Fibroblast of pulmonary artery (primary cell): ENCODE measurements at places on chromosomes 5 and 9.

GRCh38 chr9:5950261-5950660, 59.6 kb downstream of the MLANA start:
- no peak for DNase-seq

GRCh38 chr9:114310471-114311450, 12.1 kb upstream of the ORM1 start:
- DNase-seq, result no peak

DNA sequence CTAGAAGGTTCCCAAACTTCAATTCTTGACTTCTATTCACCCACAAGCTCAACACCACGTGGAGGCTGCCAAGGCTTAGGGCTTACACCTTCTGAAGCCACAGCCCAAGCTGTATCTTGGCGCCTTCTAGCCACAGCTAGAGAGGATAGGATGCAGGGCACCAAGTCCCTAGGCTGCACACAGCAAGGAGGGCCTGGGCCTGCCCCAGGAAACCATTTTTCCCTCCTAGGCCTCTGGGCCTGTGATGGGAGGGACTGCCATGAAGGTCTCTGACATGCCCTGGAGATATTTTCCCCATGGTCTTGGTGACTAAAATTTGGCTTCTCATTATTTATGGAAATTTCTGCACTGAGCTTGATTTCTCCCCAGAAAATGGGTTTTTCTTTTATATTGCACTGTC, 112.5 kb downstream of the CPLANE1 start:
- no peak for DNase-seq

GRCh38 chr9:20990867-20991266, 40.6 kb downstream of the HACD4 start:
- no peak for DNase-seq

- no peak for DNase-seq
Observed at GRCh38 chr9:86445671-86446070, 91.5 kb upstream of the TUT7 start.

DNA sequence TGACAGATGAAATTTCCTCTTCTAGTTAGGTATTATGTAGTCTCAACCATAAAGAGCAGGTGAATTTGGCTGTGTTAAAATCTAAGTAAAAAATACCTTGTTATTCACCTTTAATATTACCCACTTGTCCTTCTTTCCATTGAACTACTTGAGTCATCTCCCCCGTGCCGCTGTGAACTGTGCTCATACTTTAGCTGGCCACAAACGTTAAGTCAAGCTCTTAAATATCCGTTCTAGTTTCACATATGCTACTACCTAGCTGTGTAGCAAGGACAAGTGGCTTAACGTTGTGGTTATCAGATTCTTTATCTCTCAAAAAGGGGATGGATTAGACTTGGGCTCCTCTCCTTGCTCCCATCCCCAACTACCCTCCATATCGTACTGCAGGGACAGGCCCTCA, 110.4 kb downstream of the EFNA5 start:
- DNase-seq, result no peak

GRCh38 chr5:177066224-177066623, 20.5 kb upstream of the FGFR4 start:
- DNase-seq, result no peak

DNA sequence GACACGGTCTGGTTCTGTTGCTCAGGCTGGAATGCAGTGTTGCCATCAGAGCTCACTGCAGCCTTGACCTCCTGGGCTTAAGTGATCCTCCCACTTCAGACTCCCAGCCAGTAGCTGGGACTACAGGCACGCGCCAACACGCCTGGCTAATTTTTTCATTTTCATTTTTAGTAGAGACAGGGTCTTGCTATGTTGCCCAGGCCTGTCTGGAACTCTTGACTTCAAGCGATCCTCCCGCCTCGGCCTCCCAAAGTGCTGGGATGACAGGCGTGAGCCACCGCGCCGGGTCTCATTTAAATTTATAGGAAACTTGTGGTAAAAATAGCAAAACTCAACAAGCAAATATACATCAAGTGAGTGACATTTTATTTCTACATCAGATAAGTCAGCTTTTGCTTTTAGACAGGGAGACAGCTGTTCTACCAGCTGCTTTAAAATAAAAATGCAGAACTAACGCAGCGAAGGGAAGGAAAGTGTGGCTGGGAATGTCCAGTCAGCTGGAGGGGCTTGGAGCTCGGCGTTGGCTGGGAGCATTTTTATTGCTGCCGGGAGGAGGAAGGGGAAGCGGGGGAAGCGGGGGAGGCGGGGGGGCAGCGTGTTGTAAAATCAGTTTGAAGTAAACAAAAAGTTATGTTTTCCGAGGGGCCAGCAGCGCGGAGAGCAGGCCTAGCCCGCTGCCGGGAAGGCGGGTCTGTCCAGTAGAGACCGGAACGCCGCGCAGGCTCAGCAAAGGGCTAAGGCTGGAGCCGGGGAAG, 707 bp upstream of the ZFYVE16 start:
- peak; percentile 4 for DNase-seq

- DNase-seq, result no peak
Observed at GRCh38 chr9:136340356-136341041, 13.2 kb downstream of the GPSM1 start.

DNA sequence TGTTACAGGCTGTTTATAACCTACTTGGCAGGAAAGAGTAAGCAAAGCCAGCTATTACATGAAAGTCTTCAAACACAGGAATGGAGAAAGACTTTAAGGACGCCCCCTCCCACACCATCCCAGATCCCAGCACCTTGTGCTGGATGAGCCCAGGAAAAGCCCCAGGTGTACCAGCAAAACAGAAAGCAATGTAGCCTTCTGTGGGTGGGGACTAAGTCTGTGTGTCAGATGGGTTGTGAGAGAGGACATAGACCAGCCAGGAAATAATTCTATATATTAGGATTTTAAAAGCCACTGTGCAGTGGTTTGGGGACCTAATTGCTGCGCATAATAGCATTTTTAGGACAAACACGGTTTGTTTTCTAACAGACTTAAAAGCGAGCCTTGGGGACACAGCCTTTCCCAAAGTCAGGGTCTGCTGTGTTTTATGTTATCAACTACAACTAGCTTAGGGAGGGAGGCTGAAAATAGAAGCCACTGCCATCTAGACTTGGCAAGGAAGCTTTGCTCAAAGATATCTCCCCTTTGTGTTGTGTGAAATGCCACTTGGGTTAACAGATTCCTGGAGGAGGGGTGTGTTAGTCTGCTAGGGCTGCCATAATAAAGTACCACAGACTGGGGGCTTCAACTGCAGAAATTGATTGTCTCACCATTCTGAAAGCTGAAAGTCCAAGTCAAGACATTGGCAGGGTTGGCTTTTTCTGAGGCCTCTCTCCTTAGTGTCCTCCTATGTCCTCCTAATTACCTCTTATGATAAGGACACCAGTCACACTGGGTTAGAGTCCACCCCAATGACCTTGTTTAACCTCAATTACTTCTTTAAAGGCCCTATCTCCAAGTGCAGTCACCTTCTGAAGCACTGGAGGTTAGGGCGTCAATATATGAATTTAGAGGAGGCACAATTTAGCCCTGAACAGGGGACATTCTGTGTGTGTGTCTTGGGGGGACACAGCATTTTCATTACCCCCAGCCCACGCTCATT, 17.2 kb upstream of the UBE2QL1 start:
- DNase-seq, result no peak

DNA sequence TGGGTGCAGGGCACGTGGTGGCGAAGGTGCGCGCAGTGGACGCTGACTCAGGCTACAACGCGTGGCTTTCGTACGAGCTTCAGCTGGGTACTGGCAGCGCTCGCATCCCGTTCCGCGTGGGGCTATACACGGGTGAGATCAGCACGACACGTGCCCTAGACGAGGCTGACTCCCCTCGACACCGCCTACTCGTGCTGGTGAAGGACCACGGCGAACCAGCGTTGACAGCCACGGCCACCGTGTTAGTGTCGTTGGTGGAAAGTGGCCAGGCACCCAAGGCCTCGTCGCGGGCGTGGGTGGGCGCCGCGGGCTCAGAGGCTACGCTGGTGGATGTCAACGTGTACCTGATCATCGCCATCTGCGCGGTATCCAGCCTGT, 2.1 kb downstream of the PCDHA2 start:
- DNase-seq, result no peak

DNA sequence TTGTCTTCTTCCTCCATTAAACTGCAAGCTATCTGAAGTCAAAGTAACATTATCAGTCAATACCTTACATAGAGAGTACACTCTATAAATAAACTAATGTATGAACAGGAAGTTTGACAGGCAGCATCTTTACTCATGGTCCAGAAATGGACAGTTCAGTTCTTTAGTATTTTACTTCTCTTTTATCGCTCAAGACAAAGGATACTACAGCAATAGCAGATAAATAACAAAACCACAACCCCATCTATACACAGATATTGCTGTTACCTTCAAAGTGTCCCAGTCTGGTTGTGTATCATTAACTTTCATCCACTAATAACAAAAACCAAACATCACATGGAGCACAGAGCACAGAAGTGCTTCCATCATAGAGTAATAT, 46.4 kb downstream of the SEMA5A start:
- DNase-seq, result no peak

- DNase-seq, result no peak
Observed at GRCh38 chr9:79663878-79664277, 92.1 kb downstream of the TLE4 start.

- DNase-seq, result no peak
Observed at GRCh38 chr5:57004800-57005199, 52.9 kb upstream of the MIER3 start.

DNA sequence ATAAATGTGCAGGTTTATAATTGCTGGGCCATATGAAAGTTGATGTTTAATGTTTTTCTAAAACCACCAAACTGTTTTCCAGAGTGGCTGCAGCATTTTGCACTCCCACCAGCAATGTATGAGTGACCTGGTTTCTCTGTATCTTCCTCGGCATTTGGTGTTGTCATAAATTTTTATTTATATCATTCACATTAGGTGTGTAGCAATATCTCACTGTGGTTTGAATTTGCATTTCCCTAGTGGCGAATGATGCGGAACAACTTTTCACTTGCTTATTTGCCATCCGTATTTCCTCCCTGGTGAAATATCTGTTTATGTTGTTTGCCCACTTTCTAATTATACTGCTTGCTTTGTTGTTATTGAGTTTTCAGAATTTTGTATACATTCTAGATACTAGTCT, 295.7 kb upstream of the TUT7 start:
- DNase-seq, result no peak

DNA sequence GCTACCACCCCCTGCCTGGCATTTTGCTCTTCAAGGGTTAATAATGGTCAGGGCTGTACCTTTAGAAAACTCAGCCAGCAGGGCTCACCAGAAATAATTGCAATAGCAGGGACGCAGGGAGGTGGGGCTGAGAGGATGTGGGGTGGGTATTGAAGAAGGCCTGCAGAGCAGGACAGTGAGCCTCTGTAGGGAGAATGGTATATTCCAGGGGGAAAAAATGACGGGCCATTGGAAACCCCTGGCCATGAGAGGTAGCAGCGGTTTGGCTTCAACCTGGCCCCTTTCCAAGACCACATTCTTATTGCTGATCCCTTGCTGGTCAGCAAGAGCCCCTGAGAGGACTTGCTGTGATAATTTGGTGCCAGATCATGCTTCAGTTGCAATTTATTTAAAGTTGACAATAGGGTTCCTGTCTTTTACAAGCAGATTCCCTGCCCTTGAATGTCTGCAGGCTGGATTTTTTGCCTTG, 36.7 kb upstream of the CTNNA1 start:
- peak; percentile 39 for DNase-seq

GRCh38 chr9:91571036-91571435, 147.4 kb upstream of the NFIL3 start:
- no peak for DNase-seq

GRCh38 chr9:130986356-130986965, 22.5 kb upstream of the LAMC3 start:
- DNase-seq, result no peak

- no peak for DNase-seq
Observed at GRCh38 chr5:124550731-124551130, 195.7 kb downstream of the ZNF608 start.

DNA sequence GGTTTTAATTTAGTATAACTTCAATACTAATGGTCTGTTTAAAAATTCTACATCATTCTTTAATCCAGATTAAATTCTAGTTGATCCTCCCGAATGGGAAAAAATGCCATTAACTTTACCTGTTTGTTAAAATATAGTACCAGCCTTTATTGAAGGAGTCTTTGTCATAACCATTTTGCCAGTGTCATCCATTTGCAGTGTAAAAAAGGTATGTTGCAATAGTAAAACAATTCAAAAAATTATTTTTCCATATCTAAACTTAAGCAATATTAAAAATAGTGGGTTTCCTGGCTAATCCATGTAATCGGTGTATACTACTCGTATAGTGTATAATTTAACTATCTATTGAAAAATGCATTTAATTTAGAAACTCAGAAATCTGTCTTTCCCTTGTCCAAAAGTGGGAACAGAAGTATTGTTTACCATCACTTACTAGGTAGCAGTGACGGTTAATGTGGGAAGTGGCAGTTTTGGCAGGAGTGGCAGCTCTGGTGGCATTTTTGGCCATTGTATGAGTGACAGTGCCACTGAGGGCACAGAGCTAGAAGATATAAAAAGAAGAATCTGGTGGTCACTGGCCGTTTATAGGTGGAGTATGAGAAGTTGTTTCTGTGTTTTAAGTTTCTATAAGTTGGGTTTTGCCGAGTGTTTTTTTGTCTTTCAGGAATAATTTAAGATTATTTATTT, 1.9 kb downstream of the AP3S1 start:
- DNase-seq, result no peak

DNA sequence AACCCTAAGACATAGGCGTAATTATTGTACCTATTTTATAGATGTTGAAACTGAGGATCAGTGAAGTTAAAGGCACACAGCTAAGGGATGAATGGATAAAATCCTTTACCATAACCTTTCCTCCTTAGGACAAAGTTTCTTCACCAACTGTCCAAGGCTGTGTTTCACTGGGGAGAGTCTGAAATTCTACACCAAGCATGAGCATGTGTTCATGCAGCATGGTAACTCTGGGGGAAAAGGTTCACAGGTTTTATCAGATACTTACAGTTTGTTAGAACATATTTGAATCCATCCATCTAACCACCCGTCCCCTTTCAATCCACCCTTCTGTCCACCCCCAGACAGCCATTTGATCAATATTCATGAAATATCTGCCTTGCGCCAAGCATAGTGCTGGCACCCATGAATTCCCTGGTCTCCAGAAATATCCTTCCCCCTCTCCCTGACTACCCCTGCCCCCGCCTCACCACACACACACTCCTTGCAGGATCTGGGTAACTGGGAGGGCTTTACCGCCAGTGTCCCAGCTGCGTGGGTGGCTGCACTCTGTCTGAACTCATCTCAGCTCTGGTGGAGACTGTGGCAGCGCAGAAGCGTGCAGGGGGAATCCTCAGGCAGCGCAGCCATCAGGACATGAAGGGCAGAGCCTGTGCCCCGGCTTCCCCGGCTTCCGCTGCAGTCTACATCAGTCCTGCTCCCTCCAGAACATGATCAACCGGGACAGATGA, 6.3 kb upstream of the KCNIP1 start:
- no peak for DNase-seq
